ENCODE measurements at places on chromosomes 1 and 21.

- no peak for DNase-seq
These were observed 14.6 kb downstream of the MAEL start for GRCh38 chr1:167003711-167004110.

GRCh38 chr1:30145723-30146303 lies 577.6 kb downstream of the MATN1 start:
- no peak for DNase-seq

DNA sequence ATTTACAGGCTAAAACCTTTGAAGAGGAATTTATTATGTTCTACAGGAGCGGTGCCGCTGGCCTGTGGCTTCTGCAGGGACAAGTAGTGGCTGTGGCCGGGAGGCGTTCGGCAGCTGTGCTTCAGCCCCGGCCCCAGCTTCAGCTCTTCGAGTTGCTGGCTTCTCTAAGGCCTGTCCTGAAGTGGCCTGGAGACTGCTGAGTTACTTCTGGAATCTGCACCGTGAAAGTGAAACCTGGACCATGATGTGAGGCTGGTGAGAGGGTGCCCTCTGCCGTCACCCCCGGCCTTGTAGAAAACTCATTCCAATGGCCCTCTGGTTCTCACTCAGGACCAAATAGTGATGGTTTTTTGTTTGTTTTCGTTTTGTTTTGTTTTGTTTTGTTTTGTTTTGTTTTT lies 48.1 kb downstream of the PRKCZ start:
- DNase-seq = no peak

DNA sequence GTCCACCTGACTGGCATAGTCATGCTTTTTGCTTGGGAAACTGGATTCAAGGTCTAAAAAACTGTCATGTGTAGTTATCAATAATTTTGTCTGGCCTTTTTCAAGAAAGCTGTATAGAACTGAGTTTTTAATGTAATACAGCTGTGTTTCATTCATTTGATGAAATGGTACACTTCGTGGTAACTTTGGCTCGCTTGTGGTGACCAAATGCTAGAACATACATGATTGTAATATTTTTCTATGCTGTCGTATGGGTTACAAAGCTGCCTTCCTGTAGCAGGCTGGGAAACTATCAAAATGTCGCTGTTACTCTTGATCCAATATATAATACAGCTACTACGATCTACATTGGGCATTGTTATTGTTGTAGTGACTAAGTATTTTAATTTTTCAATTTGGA lies 2.1 kb downstream of the LRRC42 start:
- no peak for DNase-seq

- no peak for DNase-seq
These were observed 208.2 kb upstream of the TNR start for GRCh38 chr1:175951627-175952026.

All from activated naive CD4-positive, alpha-beta T cell treated with anti-CD3 and anti-CD28 coated beads, Interleukin-2, amount 50 U/mL, for 72 hours (primary cell).